ENCODE measurements at places on chromosomes 2 and 18. TPM values are rescaled to one million over a fixed set of nuclear protein-coding genes. Genes with fewer than 3 reads are reported as not detected.

CFC1 gene
- polyA plus RNA-seq = not detected

SMAD4 gene
- 155 TPM for polyA plus RNA-seq

EVX2 gene
- polyA plus RNA-seq = not detected

IL36A gene
- polyA plus RNA-seq = not detected

SAG gene
- 0.09 TPM for polyA plus RNA-seq

GAL3ST2 gene
- polyA plus RNA-seq = 0.19 TPM

OSBPL6 gene
- polyA plus RNA-seq = 7.6 TPM

All from renal cortex interstitium (tissue), 15 donors.